ENCODE measurements at places on chromosomes 1 and 21.

GRCh38 chr1:33268927-33269610 lies 12.8 kb downstream of the ZNF362 start:
- DNase-seq: no peak

DNA sequence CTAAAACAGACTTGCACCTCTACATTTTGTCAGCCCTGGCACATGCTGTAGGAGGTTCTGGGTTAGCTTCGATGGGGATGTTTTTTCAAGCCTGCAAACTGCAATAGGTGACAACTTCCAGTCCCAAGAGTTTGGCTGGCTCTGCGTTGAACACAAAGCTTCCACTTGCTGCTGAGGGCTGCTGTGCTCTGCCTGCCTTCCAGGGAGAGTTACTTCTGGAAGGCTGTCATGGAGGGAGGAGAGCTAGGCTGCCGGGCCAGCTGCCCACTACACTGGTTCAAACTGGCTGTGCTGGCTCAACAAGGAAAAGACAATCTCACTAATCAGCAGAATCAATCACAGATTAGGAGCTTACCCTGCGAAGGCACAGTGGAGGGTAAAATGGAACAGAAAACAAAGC lies 46.7 kb upstream of the PPP2R5A start:
- DNase-seq: no peak

GRCh38 chr1:67716800-67717199 lies 31.8 kb downstream of the GADD45A start:
- DNase-seq: no peak

DNA sequence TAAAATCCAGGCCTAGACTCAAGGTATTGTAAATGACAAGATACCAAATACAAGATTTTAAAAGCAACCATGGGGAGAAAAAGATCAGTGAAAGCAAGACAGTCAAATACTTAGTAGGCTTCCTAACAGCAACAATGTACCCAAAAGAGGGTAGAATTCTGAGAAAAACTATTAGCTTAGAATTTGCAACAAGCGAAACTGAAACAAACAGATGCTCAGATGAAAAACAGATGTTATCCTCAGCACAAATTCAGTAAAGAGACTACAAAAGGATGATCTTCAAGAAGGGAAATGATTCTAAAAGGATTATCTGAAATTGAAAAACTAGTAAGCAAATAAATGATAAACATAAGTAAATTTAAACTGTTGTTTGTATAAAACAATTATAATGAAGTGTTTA lies 40.0 kb downstream of the PDC start:
- DNase-seq: no peak

DNA sequence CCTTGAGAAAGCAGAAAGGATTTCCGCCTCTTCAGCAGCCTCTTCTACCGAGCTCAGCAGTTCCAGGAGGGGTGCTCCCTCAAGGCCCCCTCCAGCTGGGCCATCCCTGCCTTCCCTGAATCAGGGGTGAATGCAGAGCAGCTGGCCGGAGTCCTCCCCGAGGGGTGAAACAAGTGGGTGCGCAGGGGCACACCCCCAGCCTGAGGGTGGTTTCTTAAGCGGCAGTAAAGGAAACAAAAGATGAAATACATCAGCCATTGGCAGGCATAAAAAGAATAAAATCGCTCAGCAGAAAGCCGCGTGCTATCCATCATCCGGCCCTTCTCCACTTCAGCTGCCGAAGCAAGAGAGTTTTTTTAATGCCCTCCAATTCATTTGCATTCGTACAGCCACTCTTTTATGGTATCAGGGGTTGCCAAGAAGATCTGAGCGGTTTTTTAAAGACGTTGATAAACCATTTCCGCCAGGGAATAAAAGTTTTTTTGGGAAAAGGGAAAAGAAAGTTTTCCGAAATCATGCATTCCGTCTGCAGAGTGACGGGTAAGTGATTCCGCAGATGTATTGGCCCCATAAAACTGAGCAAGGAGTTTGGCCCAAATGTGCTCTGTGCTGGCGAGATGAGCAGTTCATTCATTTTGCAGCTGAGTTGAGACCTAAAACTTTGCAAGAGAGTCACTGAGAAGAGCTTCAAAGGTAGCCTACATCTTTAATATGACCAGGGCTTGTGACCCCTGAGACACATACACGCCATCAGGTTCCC lies 73.7 kb upstream of the ZC3H12A start:
- DNase-seq: no peak

DNA sequence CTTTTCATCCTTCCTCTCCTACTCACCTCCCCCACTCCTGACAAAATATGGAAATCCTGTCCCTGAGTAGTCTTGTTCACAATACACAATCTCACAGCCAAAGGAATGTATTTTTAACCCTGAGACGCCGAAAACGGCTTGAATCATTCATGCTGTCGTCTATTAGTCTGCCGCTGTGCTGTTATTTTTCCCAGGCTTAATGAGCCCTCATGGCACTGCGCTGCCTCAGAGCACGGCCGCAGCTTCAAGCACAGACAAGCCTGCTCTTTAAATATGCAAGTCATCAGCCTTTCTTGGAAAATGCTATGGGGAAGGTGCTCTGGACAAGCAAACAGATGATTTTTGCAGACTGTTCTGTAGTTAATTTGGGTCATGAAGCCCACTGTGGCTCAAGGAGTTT lies 302.7 kb downstream of the DISC1 start:
- DNase-seq: no peak

DNA sequence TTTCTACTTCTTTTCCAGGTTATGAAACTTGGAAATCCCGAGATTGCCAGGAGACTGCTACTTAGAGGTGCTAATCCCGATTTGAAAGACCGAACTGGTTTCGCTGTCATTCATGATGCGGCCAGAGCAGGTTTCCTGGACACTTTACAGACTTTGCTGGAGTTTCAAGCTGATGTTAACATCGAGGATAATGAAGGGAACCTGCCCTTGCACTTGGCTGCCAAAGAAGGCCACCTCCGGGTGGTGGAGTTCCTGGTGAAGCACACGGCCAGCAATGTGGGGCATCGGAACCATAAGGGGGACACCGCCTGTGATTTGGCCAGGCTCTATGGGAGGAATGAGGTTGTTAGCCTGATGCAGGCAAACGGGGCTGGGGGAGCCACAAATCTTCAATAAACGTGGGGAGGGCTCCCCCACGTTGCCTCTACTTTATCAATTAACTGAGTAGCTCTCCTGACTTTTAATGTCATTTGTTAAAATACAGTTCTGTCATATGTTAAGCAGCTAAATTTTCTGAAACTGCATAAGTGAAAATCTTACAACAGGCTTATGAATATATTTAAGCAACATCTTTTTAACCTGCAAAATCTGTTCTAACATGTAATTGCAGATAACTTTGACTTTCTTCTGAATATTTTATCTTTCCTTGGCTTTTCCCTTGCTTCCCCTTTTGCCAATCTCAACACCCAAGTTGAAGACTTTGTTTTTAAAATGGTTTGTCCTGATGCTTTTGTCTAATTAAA lies 4.0 kb downstream of the CDKN2C start:
- DNase-seq: no peak
